H4 (cell line): ENCODE measurements at places on chromosomes 7 and 10.
A peak's percentile ranks its signal among the peaks of the same experiment; 100 is the strongest.

DNA sequence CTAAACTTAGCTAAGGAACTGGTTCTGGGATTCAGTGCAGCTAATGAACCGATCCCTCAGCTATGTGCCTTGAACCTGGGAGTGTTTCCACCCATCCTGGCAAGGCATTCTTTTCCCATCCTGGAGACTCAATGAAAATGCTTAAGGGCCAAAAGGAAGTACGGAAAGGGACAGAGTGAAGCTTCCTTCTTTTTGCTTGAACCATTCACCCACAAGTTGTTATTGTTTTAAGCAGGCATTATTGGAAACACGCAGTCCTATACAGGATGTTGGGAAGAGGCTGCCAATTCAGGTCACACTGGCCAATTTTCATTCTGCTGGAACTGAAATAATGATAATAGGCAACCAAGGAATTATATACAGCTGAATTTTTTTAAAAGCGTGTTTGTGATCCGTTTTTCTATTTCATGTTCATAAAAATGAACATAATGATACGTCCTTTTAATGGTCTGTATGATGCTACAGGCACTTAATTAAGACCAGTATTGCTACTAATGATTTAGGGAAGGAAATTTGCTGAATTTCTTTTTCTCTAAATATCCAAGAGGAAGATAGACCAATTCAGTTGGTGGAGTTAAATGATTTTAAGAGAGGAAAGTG lies 57.8 kb upstream of the FZD1 start:
- DNase-seq = no peak

- peak; percentile 36 for DNase-seq
Measured at GRCh38 chr7:135853499-135853898, 104.9 kb upstream of the FAM180A start.

- no peak for DNase-seq
Measured at GRCh38 chr7:151715666-151716315, 161.1 kb downstream of the PRKAG2 start.

- no peak for DNase-seq
Measured at GRCh38 chr10:33454554-33454953, 120.1 kb upstream of the NRP1 start.

GRCh38 chr7:1978656-1979590 lies 253.8 kb downstream of the MAD1L1 start:
- DNase-seq = no peak

GRCh38 chr10:95355301-95355700 lies 64.5 kb upstream of the PDLIM1 start:
- no peak for DNase-seq

- DNase-seq = no peak
Measured at GRCh38 chr10:113239566-113240350, 289.7 kb downstream of the TCF7L2 start.

GRCh38 chr10:5168897-5169420 lies 16.0 kb downstream of the AKR1C8 start:
- no peak for DNase-seq

- DNase-seq = no peak
Measured at GRCh38 chr10:130729876-130730275, 581.6 kb downstream of the TCERG1L start.

DNA sequence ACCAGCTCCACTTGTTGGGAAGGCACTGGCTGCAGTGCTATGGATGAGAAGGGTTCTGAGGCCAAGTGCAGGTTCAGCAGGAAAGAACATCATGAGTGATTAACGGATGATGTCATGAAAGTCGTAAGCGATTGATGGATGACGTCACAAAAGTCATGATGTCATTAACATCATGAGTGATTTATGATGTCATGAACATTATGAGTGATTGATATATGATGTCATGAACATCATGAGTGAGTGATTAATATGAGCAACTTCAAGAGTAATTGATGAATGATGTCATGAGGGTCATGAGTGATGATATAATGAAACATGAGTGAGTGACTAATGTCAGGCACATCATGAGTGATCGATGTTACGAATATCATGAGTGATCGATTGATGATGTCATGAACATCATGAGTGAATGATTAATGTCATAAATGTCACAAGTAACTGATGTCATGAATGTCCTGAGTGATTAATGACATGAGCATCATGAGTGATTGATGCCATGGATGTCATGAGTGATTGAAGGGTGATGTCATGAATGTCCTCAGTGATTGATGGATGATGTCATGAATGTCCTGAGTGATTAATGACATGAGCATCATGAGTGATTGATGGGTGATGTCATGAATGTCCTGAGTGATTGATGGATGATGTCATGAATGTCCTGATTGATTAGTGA lies 185.6 kb downstream of the PAXIP1 start:
- DNase-seq = no peak

- DNase-seq = peak; percentile 53
Measured at GRCh38 chr10:79454259-79454658, 8.8 kb upstream of the ZCCHC24 start.

DNA sequence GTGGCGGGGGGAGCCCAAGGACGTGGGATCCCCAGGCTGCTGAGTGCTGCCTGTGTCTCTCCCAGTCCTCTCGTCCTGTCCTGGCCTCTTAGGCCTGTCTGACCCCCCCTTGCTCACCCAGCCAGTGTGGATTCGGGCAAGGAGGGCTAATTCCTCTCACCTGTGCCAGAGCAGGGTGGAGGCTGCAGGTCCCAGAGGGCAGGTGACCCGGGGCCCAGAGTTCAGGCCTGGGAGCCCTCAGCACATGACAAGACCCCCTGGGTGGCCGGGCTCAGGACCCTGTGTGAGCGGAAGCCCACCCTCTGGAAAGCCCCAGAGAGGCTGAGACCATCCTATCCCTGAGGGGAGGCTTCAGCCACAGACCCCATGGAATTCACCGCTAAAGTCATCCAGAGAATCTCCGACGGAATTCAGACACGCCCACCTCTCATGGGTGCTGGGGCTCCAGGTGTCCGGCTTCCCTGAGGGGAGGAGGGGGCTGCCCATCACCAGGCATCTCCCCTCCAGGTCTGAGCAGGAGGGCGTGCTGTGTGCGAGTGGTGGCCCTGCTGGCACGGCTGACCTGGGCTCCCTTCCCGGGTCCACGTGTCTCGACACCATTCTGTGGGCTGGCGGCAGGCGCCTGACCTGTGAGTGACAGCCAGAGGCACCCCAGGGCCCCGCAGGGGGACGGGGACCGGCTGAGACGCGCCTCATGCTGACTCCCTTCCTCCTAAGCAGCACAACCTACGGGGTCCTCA lies 5.0 kb downstream of the KNDC1 start:
- DNase-seq = no peak
